Suppressor macrophage treated with lipopolysaccharide for 1 hour (primary cell): ENCODE measurements at places on chromosomes 11 and 22.

DNA sequence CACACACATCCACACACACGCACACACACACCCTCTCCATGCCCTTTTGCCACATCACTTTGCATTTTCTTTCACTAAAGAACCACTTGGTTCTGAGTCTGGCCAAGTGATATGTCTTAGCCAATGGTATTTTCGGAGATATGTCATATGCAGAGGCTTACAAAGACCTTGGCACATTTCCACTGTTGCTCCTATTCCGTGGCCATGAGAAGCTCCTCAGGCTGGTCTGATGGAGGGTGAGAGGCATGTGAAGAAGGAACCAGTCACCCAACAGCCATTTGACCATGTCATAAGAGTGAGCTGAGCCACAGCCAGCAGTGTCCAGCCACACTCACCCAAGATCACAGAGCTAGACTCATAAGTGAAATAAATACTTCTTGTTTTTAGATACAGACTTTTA, 212.6 kb upstream of the NAV2 start:
- no peak for DNase-seq

GRCh38 chr11:123478352-123478987, 48.4 kb downstream of the GRAMD1B start:
- DNase-seq = peak; percentile 75

GRCh38 chr11:122103726-122104125, 12.3 kb downstream of the BLID start:
- no peak for DNase-seq

- no peak for DNase-seq
These were observed 51.7 kb downstream of the HSD17B12 start for GRCh38 chr11:43732225-43732624.

- DNase-seq = no peak
These were observed 1.4 kb upstream of the VPREB1 start for GRCh38 chr22:22243033-22243680.

GRCh38 chr11:5129457-5129877, 8.7 kb downstream of the OR52A5 start:
- no peak for DNase-seq
